ENCODE measurements at places on chromosomes 7 and 10.

- DNase-seq, result no peak
These were observed 758.3 kb downstream of the KCNMA1 start for GRCh38 chr10:76879116-76879913.

DNA sequence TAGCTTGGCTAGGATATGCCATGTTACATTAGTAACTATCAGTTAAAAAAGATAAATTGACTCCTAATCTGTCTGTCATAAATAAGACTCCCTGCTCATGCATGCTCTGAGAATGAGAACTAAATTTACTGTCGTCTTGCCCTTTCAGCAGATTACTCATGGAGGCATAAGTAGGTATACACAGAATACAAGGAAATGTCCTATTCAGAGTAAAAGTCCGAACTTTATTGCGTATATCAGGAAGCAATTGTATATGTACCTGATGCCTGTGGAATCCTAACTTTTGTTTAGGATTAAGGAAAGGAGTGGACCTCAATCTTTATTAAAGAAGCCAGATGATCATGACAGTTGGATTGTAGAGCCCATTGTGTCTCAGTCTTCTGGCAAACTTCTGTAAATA is 118.6 kb downstream of the THSD7A start:
- no peak for DNase-seq

DNA sequence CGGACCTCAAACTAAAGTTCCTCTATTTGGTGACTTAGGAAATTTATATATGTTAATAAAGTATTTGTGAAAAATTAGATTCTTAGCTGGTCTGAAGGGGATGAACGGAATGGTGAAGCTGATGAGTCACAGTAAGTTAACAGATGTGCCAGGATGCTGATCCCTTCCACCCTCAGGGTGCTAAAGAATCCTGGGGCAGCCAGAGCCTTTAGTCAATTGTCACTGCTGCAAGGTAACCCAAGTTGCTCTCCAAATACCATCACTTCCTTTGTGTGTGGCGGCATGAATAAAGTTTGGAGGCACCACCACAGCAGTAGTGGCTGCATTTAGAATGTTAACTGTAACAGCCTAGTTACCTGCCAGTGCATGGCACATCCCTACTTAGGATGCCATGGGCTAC is 222.6 kb upstream of the PPP1R3A start:
- no peak for DNase-seq

GRCh38 chr7:111470998-111471397 is 91.3 kb downstream of the IMMP2L start:
- no peak for DNase-seq

GRCh38 chr10:62036186-62037081 is 134.9 kb downstream of the ARID5B start:
- DNase-seq, result no peak

DNA sequence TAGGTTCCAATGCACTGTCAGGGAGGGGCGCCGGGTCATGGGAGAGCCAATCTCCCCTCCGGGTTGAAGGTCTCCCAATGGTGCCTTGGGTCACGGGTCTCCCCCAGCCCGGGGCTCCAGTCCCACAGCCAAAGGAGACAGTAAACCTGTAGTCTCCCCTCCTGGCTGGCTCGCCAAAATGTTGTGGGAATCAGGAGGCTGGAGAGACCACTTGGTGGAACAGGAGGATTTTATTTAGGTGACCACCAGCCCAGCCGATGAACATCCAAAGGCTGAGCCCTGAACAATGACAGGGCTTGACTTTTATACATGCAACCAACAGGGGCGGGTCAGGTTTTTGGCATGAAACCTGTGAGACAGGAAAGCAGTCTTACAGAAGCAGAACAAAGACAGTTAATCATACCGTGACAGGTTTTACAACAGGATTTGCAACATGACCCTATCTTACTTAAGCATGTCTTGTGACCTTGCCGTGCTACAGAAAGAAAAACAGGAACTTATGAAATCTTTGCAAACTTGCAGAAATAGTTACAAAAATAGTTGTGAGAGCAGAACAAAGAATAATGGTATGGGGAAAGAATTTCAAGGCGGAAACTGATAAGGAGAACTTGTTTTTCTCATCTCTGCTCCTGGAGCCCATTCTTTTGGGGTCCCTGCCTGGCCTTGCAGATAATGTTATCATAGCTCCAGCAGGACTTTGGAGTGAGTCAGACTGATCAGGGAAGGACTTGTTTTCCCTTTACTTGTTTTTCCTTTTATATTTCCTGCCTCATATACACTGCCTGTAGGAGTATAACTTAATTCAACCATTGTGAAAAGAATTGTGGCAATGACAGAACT is 7.1 kb downstream of the ERV3-1 start:
- no peak for DNase-seq

DNA sequence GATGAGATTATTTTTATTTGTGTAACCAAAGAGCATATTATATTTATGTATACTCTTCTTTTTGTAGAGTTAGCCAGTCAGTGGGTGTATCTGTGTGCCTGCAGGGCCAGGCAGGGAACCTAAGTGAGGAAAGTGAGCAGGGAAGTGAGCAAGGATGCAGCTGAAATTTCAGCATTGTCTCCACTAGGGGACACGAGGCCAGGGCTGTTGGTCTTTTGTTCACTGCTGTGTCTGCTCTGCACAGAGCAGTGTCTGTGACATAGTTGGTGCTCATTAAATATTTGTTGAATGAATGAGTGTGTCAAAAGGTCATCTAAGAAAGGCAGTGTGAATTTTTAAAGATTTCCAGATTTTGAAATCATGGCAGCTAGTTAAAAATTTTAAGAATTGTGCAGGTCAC is 51.8 kb downstream of the SUGCT start:
- DNase-seq, result no peak

DNA sequence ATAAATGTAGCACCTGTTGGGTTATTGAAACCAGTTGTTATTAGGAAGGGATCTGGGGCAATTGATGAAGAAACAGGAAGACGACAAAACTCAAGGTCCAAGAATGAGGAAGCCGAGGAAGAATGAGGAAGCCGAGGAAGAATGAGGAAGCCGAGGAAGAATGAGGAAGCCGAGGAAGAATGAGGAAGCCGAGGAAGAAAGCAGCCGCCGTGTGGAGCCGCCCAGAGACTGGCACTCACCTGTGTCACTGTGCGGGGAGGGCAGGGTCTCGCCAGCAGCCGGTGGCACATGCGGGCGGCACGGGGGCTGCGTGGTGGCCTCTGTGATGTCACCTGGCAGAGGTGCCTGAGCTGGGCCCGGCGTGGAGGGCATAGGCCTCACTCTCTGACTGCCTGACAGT is 71.1 kb upstream of the CFAP46 start:
- no peak for DNase-seq

DNA sequence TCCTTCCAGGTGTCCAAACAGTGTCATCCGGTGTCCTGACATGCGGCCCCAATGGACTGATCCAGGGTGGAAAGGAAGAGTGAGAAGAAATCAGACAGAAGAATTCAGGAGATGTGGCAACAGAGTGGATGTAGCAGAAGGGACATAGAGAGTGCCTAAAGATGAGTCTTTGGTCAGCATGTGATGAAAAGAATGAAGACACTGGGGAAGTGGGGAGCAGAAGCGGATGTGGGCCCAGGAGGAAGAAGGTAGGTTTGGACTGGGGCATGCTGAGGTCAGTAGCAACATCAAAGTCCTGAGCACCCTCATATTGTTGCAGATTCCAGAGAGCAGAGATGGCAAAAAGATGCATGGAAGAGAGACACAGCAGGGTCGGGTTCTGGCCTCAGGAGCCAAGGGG is 71.8 kb upstream of the STEAP1B start:
- DNase-seq, result no peak

GRCh38 chr7:98617051-98617959 is at the start of gene NPTX2:
TSS of gene NPTX2 (plus strand) at chr7:98617285. CDS start at chr7:98617462, 177 bp downstream.
- DNase-seq, result no peak

DNA sequence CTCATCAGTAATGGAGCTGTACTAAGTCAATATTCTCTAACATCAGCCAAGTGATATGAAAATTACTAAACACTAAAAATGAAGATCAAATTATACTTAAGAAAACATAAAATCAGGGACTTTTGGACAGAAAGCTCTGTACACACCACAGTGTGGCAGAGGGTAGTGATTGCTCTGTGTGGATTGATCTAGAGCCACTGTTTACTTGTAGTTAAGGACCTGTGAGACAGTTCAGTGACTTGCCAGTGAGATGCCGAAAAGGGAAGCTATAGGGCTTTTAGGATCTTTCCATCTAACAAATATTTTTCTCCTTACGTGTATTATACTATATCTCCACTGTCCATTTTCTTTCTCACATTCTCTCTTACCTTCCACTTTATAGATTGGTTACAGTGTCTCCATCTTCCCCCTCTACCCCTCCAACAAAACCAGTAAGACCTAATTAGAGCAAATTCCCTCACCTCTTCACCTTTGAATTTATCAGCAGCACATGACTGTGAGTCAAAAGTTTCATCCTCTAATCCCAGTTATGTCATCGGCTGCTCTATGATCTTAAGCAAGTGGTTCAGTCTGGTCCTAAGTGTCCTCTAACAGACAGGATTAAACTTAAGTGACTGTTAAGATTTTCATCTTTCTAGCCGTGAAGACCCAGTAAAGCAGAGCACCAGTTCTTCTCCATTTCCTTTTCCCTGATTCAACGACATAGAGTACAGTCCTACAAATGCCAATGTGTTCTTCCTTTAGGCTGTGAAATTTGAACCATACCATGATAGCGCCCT is 6.9 kb downstream of the PIK3CG start:
- DNase-seq, result no peak

- DNase-seq, result no peak
These were observed 270.8 kb downstream of the HTR7 start for GRCh38 chr10:90587081-90587491.

DNA sequence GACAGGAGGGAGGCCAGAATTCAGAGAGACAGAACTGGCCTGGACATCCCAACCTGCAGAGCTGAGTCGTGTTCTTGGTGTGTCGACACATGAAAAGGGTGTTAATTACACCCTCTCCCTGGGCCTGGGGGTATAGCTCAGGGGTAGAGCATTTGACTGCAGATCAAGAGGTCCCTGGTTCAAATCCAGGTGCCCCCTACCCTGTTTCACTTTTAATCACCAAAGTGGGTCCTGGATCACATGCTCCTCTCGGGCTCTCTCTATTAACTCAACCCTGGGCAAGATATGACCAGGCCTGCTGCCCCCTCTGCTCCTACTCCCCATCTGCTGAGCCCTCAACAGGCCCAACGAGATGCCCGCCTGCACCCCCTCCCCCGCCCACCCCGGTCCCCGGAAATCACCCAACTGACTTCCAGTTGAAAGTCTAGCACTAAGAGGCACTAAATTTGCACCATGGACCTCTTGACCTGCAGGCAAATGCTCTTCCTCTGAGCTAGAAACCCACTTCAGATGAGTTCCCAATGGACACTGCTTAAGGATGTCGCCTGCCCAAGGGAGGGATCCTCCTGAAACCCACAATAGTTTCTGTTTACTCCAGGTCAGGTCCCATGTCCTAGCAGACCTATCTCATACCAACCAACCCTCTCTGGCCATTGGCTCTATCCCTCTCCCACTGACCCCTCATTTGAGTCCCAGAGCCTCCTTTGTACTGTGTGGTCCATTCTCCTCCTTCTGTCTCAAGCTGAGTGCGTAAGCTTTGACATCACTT is 137.6 kb downstream of the ZNF467 start:
- DNase-seq, result no peak

GRCh38 chr10:3579845-3580244 is 205.2 kb downstream of the KLF6 start:
- DNase-seq, result no peak

DNA sequence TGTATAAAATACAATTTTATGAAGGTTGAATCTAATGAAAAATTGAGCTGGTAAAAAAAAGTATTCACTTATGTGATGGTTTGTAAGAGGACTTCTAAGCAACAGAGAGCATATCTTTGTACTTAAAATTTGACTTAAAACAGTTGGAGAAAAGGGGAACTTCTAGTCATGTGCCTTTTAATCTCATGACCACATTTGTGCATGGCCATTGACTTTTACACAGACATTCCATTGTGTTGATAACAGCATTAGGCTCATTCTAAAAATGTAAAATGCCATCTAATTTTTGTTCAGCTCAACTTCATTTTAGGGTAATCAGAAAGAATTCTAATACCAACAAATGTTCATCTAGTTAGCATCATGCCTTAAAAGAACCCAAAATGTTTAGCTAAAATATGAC is 119.9 kb downstream of the HPSE2 start:
- no peak for DNase-seq

- no peak for DNase-seq
These were observed 163.1 kb downstream of the ARHGAP12 start for GRCh38 chr10:31765541-31765940.

DNA sequence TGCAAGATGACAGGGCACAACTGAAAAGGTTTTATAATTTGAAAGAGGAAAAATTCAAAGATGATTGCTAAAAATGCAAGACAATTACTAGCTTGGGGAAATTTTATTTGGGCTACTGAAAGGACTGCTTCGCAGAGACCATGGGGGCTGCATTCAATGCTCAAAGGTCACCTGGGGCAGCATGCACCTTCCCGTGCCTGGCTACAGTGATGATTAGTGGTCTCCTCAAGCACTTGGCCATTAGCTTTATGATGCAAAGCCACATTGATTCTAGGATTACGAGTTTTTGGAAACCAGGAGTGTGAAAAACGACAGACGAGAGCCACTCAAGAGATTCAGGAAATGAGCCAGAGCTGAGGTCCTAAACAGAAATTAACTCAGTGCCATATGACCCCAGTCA is 764.6 kb downstream of the PHTF2 start:
- no peak for DNase-seq

GRCh38 chr10:107656932-107657331 is 492.4 kb upstream of the SORCS1 start:
- no peak for DNase-seq

GRCh38 chr10:104526188-104526587 is 114.9 kb upstream of the SORCS3 start:
- DNase-seq, result no peak

DNA sequence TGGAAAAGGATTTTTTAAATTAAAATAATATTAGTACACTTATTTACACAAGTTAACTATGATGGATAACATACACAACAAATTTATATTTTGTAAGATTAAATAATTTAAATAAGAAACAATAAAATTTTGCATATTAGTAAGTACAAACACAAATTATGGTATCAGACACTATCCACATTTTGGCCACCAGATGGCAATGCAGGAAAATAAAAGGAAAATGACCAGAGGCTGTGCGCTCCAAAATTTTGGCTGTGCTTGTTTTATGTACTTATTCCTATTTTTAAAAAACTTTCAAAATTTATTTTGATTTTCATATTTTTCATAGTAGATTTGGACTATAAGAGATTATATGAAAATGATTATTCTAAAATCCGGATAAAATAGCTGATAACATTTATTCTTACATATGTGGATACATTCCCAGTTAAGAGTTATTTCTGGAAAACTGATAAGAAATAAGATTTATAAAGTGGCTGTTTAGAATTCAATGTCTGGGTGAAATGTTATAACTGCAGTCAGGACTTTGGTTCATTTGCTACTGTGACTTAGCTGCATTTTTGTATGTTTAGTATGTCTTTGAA is 274.7 kb upstream of the HGF start:
- no peak for DNase-seq

- no peak for DNase-seq
These were observed 5.1 kb downstream of the STK32C start for GRCh38 chr10:132302421-132303310.

DNA sequence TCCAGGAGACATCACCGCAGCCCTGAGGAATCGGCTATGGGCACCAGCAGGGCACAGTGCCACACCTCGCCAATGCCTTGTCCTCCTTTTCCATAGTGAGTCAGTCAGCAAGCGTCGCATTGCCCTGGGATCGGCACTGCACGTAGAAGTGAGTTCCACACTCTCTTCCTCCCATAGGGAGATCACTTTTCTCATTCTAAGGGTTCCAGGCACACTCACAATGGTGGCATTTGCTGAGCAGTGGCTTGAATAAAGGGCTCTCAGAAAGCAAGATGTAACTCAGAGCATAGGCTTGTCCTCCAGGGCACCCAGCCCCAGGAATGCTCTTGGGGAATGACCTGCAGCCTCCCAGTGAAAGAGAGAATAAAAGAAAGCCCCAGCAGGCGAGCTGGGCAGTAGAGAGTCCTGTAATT is 1.1 kb upstream of the VIM start:
- no peak for DNase-seq

Measured in stimulated activated naive CD4-positive, alpha-beta T cell treated with Interleukin-2 at 50 U/mL for 16 hours (primary cell).